ENCODE measurements at places on chromosomes 3 and 15.
A peak's percentile ranks its signal among the peaks of the same experiment; 100 is the strongest.

DNA sequence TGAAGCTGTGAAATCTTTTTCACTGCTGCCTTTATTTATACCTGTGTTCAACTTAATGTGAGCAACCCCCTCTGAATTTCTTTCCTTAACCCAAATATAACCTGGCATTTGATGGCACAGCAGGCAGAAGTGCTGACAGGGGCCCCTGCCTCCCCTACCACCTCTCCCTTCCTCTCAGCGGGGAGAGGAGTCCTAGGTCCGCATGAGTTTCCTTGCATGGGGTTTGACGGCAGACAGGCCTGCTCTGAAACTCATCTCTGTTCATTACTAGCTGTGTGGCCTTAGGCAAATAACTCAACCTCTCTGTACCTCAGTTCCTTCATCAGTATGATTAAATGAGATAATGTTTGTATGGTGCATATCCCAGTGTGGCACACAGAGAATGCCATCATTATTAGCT is 79.7 kb downstream of the SEC22A start:
- DNase-seq, result no peak

GRCh38 chr3:108021131-108021530 is 69.7 kb downstream of the CD47 start:
- no peak for DNase-seq

- no peak for DNase-seq
Observed at GRCh38 chr3:112656043-112656442, 15.1 kb upstream of the CCDC80 start.

DNA sequence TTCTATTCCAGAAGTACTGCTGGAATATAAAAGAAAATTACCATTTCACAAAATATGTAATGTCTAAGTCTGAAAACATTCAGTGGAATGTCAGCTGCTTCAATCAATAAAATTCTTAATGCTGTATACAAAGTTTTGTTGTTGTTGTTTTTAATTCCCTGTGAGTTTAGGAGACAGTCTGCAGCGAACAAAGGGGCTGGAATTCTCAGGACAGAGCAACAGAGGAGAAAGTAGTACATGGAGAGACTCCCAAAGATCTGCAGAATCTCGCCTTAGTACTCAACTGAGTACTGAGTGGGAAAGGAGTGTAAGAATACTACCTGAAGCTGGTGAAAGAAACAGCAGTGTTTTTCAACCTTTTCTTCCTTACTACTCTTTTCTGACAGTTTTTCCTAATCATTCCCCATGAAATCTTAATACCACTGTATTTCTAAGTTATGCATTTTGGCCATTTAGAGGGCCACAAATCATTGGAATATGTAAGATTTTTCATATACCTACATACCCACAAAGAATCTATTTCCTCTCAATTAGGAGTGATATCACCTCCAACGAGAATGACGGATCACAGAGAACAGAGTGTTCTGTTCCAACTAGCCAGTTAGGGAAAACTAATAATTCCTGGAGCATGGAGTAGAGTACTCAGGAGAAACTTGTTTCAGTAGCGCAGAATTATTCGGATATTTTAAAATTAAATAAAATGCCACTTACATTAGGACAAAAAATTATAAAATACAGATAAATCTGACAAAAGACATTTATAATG is 16.0 kb downstream of the ANKRD28 start:
- no peak for DNase-seq

- no peak for DNase-seq
Observed at GRCh38 chr3:103873897-103874545, 1439.2 kb downstream of the ZPLD1 start.

- peak; percentile 68 for DNase-seq
Observed at GRCh38 chr15:34049112-34049511, 10.1 kb upstream of the AVEN start.

- peak; percentile 61 for DNase-seq
Observed at GRCh38 chr3:143119974-143120715, 574 bp downstream of the CHST2 start.

- no peak for DNase-seq
Observed at GRCh38 chr3:108835101-108835500, 12.5 kb downstream of the TRAT1 start.

GRCh38 chr15:31513178-31513577 is 186.5 kb downstream of the KLF13 start:
- DNase-seq, result peak; percentile 32

DNA sequence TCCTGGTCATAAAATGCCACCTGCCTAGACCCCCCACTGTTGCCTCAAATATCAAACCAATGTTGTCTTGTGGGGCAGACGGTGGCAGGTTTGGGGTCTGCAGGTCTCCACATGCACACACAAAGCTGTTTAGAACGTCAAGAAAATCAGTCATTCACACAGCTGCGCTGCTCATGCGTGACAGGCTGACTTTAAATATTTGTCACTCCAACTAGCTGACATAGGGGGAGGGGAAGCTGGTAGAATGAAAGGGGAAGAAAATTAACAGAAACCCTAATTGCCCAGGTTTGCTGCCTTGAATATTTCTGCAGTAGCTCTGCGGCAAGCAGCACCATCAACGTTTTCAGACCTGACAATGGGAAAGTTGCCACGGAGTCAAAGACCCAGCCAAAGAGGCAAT is 201.8 kb downstream of the ABHD5 start:
- peak; percentile 20 for DNase-seq

- DNase-seq, result no peak
Observed at GRCh38 chr3:178671791-178672190, 135.6 kb downstream of the KCNMB2 start.

DNA sequence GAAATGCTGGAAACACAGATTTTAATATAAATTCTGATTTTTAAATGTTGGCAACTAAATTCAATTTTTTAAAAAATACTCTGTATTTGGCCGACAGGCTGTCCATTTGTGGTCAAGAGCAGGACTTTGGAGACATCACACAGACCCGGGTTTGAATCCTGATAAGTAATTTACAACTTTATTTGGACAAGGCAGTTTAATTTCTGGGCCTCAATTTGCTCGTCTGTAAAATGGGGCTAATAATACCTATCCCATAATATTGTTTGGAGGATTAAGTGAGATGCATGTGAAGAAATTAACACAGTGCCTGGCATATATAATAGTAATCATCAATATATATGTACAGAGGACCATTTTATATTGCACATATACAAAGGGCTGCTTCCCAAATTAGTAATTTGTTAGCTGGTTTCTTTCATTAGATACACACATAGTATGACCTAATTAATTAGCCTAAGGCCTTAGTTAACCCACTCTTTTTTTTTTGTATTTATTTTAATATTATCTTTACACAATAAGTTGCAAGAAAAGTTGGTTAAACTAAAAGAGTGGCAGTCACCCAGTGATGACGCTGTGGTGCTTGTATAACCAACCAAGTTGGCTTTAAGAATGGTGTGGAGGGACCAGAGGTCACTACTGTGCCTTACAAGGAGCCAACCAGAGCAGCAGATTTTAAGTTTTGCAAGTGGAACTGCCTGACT is 665 bp downstream of the PIGB start:
- DNase-seq, result no peak

DNA sequence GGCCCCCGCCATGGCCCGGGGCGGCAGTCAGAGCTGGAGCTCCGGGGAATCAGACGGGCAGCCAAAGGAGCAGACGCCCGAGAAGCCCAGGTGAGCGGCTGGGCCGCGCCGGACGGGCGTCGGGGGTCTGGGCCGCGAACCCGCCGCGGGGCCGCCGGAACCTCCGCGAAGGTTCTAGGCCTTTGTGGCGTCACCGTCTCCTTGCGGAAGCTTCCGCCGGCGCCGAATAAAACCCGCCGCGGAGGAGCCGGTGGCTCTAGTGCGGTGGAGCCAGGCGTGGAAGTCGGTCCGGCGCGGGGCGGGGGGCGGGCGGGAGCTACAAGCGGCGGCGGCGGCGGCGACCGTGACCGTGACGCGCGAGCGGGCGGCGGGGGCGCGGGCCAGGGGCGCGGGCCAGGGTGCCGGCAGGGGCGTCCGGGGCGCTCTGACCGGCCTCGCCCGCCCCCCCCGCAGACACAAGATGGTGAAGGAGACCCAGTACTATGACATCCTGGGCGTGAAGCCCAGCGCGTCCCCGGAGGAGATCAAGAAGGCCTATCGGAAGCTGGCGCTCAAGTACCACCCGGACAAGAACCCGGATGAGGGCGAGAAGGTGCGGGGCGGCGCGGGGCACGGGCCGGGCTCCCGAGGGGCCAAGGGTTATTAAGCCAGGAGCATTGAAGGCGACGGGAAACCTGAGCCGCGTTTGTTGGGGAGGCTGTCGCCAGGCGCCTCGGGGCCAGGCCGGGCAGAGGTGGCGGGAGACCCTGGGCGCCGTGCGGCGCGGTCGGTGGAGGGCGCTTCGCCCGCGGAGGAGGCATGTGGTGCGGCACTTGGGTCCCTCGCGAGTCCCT is at the start of gene DNAJA4:
TSS of gene DNAJA4 (plus strand) at position 259 of the 833 bp plus-strand sequence. CDS start at position 461, 202 bp downstream.
- peak; percentile 60 for DNase-seq

DNA sequence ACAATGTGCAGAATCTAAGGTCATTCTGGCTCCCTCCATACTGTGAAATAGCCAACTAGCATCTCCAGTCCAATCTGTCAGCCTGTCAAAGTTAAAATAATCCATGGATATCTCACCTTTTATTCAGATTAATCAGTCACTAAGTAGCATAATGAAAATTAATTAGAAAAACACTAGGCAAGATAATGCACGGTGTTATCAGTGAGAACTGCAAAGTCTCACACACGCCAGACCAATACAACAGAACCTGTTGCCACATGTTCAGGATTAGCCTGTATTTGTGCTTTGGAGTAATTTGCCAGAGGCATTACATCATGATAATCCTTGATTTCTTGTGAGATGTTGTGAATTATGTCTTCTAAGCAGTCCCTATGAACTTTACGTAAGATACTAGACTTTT is 820.4 kb upstream of the ALCAM start:
- no peak for DNase-seq

DNA sequence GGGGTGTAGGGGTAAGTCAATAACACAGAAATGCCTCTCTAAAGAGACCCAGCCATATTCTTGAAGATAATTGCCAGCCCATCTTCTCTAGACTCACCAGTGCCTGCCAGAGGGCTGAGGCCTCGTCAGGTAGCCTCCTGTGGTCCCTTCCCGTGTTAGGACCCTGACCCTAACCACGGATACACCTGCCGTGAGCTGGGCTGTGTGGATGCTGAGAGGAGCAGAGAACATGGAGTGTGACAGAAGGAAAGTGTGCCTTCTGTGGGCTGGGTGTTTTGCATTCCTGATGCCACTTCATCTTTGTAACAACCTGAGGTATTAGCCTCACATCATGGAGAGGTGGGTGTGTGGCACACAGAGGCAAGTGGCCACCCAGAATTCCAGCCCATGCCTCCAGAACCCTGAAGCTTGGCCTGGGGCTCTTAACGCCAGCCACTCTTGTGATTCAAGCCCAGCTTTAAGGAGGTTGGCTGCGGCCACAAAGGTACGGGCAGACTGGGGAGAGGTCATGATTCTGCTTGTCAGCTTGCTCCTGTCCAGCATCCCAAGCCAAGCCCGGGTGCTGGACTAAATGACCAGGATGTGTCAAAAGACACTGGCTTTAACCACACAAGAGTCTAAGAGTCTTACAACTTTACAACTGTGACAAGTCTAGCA is 21.1 kb upstream of the ABTB1 start:
- DNase-seq, result no peak

- no peak for DNase-seq
Observed at GRCh38 chr3:166721466-166721865, 658.6 kb downstream of the ZBBX start.

DNA sequence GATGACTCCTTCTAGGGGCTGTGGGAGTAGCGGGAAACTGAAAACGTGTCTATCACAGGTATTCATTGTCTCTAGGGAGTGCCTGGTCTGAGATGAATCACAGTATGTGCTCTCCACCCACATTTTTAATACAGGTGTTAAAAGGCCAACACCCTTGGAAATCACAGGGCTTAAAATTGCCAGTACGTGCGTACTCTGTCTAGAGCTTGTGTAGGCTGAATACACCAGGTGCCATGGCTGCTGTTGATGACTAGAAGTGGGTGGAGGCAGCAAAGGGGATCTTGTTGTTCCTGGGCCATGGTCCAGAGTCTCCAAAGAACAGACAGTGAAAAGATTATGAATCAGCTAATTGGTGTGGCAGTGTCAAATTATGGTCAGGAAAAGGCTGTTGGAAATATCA is 35.1 kb upstream of the P3H2 start:
- no peak for DNase-seq

DNA sequence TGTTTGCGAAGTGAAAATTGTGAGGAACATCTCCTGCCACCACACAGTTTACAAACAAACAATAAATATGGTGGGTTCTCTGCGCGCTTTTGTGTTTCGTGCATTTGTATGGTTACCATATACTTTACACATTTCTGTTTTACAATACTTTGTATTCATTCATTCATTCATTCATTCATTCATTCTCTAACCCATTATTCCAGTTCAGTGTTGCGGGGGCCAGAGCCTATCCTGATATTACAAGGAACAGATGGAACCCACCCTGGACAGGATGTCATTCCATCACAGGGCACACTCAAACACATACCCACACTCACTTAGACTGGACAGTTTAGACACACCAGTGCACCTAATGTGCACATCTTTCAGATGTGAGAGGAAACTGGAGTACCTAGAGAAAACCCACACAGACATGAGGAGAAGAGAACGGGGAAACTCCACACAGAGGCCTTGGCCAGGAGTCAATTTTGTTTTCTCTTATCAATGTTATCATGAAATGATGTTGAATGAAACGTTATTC is 160.5 kb downstream of the FNDC3B start:
- DNase-seq, result no peak

DNA sequence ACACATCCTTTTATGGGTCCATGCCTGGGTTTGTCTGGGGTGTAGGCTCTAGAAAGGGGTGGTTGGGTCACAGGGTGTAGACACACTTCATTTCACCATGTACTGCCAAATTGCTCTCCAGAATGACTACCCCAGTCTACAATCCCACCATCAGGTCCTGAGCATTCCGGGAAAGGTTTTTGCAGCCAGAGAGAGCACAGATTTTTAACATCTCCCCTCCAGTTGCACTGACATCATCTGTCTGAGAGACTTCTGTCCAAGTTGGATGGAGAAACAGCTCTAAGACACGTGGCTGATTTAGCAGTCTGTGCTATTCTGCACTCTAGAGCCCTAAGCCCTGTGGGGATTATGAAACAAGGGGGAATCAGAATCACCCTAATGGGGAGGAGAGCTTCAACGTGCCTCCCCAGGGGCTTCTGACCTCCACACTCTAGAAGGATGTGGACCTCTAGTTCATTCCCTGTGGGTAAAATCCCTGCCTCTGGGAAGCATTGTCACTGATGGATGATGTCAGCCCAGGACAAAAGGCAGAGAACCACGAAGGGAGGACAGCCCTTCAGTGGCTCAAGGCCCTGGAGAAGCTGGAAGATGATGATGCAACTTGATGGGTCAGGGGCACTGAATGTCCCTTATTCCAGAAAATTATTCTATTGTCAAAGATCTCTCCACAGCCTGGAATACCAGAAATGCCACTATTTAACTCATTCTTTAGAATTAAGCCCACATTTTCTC is 71.5 kb downstream of the CD200R1L start:
- DNase-seq, result no peak

DNA sequence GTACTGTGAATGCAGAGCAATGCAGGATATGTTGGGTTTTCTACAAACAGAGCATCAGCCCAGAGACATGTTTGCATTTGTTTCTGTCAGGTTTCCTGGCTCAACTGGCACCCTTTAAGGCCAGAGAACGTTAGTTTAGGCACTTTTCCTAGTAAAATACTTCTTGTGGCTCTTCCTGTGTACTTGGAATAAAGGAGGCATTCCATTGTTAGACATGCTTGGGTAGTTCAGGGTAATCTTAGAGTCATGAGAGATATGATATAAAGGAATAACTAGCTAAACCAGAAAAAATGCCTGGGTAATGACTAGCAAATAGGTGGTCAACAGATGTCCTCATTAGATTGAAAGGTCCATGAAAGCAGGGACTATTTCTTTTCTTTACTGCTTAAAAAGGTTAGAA is 60.4 kb upstream of the RBM5 start:
- no peak for DNase-seq

- no peak for DNase-seq
Observed at GRCh38 chr3:47611576-47611975, 32.9 kb upstream of the CSPG5 start.

All from islet precursor cell (in vitro differentiated cells).